ENCODE measurements at places on chromosomes 4 and X.

DNA sequence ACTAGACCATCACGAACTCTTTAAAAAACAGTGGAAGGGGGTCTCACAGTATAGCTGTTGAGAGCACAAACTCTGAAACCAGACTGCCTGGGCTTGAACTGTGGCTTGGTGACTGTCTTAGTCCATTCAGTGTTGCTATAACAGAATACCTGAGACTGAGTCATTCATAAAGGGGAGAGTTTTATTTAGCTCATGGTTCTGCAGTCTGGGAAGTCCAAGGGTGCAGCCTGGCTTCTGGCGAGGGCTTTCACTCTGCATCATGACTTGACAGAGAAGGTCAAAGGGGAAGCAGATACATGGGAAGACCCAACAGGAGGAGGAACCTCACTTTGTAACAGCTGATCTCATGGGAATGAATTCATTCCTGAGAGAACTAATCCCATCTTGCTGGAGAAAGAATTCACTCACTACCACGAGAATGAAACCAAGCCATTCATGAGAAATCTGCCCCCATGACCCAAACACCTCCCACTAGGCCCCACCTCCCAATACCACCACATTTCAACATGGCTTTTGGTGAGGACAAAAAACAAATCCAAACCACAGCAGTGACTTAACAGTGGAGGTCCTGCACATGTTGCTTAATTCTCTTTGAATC, 116.7 kb upstream of the STOX2 start:
- DNase-seq: no peak

- DNase-seq: no peak
These were observed 3.6 kb upstream of the TDO2 start for GRCh38 chr4:155899891-155900290.

GRCh38 chr4:14165222-14165920, 537.8 kb upstream of the BOD1L1 start:
- peak; percentile 17 for DNase-seq

DNA sequence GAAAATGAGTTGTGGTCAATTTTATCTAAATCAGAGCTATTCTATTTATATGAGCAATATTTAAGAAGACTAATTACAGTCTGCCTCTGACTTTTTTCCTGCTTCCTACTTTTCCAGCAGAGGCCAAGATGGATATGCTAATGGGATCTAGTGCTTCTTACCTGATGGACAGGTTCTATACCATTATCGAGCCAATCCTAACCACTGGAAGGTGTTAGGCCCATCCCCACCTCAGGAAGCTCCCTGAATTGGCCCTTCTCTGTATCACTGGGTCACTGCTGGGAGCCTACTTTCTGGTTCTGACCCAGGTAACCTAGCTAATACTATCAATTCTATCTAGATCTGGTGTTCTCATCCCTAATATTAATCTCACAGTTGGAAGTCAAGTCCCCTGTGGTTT, 577 bp upstream of the YIPF7 start:
- DNase-seq: no peak

DNA sequence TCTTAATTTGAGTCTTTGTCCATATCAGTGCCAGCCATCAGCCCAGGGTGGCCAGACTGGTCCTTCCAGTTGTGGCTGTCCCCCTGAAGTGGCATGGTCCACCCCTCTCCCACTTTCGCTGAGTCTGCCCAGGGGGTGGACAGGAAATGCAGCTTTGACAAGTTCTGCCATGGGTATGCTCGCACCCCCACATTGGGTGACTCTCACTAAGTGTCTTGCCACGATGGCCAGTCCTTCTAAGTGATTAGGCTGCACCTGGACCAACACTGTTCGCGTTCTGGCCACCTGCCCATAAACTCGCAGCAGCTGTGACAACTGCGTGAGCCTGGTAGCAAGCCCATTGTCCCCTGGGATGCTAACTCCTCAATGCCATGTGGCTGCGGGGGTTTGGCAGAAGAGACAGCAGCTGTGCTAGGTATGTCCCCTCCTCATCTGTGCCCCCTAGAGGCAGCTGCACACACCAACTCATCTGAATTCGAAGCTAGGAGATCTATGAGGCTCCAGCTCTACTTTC, 10.0 kb upstream of the LNX1 start:
- DNase-seq: peak; percentile 23

DNA sequence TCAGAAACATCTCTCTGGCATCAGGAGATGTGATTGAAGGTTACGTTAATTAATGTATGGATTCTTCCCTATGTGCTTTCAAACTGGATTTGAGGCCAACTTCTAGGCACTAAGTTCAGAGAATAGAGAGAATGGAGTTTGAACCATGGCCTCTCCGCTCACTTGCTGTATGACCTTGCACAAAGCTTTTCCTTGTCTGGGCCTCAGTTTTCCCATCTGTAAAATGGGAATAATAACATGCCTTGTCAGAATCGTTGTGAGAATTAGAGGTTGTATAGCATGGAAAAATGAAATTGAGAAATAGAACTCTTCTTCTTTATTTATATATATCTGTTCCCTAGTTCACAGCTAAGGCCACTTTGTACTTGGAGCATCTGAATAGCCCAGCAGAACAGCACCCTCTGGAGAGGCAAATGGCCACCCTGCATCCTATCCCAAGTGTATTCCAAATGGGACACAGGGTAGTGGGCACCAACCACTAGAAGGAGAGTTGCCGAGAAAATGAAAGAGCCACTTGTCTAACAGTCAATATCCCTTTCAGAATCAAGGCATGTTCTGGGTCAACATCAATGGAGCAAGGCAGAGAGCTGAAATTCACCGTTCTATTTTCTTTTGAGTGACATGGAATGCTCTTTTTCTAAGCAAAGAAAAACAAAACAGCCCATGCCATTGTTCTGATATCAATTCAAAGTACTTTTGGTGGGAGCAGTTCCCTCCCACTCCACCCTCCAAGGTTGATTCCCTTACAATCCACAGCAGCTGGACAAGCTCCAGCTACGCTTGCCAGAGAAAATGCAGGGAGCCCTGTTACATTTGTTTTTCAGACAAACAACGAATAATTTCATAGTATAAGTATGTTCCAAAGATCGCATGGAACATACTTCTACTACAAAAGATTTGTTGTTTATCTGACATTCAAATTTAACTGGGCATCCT, 23.3 kb upstream of the MTM1 start:
- DNase-seq: no peak

DNA sequence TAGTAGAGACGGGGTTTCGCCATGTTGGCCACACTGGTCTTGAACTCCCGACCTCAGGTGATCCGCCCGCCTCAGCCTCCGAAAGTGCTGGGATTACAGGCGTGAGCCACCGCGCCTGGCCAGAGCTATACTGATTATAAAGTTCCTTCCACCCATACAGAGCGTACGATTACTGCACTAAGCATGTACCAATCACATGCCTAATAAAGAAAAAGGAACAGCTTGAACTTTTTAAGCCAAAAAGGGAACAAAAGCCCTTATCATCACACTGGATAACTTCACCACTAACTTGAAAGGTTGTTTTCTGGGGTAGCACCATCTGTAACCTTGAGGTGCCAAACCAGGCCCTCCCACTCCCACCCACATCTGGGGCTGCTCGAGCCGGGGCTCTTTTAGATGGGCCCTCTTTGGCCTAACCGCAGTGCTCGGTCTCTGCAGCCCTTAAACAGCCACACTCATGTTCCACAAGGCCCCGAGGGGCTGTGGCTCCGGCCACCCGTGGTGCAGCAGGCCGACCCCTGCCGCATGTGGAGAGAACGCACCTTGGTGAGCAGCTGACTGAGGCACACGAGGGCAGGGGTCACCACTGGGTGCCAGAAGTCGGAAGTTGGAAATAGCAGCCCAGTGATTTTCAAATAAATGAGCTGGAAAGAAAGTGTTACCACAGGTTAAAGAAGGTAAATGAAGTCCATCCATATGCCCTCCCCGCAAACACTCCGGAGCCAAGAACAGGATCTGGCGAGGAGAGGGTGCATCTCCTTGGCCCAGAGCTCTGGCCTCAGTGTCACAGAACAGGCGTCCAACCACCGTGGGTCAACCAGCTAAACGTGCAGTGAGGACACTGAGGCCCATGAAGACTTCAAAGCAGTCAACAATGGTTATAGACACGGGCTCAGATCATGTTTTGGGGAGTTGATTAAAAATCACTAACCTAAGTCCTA, 18.4 kb downstream of the NOP14 start:
- peak; percentile 12 for DNase-seq

DNA sequence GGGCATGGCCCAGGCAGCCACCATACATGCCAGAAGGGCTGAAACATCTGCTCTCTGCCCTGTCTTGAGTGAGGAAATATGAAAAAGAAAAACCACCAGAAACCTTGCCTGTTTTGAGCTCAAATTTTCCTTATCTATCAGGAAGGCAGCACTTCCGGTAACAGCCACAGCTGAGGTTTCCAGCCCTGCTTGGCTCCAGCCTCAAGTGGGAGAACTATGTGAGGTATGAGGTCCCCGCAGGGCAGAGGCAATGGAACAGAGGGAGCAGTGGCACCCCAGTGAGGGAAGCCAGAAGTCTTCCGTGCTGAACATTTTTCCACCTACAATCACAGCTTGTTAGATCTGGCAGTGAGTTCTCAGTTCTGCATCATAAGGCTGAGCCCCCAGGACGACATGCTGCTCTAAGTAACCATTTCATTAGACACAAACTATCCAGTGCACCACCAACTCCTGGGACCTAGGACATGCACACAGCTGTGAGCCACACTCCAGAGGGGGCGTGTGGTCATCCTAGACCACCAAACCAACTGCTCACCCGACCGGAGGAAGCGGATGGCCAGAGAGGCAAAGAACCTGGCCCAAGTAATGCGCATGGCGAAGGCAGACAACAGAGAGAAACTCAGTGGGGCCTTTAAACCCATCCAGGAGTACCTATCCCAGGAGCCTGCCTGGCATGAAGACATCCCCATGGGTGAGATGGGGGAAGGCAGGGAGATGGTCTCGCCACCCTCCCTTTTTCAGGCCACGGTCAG, 22.6 kb downstream of the WDR1 start:
- no peak for DNase-seq

DNA sequence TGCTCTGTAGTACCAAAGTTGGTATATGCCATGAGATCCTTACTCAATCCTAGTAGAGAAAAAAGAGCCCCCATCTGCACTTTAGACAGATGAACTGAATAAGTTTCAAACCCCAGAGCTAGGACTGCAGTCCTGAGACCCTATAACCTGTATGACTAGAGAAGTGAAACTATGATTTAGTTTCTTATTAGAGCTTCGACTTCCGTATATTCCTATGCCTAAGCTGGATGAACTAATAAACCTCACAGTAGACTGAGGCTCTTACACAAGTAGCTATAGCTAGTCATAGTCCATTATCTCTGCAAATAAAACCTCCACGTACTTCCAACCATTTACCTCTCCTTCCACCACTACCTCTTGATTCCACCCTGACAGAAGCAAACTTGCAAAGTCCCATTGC, 6.3 kb upstream of the OTUD4 start:
- DNase-seq: no peak

GRCh38 chr4:174549721-174550120, 27.4 kb upstream of the HPGD start:
- DNase-seq: no peak

GRCh38 chrX:136209016-136209738, 42.0 kb downstream of the MAP7D3 start:
- DNase-seq: peak; percentile 62

DNA sequence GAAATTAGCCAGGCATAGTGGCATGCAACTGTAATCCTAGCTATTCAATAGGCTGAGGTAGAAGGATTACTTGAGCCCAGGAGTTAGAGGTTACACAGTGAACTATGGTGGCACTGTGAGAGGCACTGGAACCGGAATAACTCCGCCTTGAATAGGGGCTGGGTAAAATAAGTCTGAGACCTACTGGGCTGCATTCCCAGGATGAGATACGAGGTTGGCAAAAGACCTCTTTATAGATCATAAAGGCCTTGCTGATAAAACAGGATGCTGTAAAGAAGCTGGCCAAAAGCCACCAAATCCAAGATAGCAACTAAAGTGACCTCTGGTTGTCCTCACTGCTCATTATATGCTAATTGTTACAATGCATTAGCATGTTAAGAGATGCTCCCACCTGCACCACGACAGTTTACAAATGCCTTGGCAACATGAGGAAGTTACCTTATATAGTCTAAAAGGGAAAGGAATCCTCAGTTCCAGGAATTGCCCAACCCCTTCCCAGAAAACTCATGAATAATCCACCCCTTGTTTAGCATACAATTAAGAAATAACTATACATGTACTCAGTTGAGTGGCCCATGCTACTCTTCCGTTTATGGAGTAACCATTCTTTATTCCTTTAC, 88.6 kb downstream of the CENPC start:
- no peak for DNase-seq

DNA sequence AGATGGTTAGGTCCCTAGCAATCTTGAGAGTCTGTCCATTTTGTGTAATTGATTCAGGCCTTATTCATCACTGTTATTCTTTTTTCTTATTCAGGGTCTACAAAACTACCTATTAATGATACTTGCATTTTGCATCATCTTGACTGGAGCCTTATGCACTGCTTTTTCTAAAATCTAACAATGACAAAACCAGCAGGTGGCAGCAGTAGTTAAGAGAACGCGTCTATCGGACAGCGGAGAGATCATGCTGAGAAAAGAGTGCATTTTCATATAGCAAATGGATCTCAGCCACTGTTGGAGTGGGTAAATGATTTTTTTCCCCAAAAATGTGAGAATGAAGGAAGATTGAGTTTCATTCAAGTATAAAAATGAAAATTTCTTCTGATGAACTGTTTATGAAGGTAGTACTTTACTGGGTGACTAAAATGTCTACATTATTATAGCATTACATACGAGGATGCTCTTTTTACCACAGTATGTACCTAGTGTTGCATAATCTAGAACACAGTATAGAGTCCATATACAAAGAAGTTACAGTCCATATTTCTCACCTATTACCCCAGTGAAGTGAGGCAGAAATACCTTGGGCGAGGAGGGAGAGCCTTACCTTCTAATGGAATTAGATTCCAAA, 43.2 kb downstream of the TMEM144 start:
- DNase-seq: no peak

DNA sequence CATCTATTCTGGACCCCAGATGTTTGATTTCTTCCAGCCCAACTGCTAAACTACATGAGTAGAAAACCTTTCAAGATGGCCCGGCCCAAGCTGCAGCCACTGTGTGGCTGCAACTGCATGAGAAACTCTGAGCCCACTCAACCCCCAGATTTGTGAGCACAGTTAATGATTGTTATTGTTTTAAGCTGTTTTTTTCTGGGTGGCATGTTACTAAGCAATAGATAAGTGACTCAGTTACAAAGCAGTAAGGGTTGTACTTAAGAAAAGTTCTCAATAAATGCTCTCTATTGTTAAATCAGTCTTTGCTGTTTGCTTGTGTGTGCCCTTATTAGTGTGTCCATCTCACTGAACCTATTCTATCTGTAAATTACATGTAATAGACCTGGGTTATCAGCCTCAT, 51.8 kb downstream of the GC start:
- DNase-seq: no peak

DNA sequence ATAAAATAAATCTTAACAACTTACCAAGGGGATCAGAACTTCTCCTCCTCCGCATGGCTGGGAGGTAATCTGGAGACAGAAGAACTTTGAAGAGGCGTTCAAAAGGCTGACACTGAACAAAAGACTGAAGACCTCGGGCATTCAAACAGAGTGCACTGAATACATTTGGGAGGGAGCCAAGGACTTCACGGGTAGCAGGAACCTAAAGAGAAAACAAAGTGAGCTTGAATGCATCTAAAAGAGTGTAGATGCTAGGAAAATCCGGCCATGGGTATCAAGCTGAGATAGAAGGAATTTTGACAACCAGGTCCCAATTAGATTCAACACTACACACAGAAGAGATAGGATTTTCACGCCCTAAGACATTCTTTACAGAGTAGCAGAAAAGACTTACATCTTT, 69.6 kb downstream of the HUWE1 start:
- DNase-seq: no peak
